ENCODE measurements at places on chromosomes 3 and 15.

- no peak for DNase-seq
Measured at GRCh38 chr3:32004113-32004765, 22.7 kb downstream of the ZNF860 start.

DNA sequence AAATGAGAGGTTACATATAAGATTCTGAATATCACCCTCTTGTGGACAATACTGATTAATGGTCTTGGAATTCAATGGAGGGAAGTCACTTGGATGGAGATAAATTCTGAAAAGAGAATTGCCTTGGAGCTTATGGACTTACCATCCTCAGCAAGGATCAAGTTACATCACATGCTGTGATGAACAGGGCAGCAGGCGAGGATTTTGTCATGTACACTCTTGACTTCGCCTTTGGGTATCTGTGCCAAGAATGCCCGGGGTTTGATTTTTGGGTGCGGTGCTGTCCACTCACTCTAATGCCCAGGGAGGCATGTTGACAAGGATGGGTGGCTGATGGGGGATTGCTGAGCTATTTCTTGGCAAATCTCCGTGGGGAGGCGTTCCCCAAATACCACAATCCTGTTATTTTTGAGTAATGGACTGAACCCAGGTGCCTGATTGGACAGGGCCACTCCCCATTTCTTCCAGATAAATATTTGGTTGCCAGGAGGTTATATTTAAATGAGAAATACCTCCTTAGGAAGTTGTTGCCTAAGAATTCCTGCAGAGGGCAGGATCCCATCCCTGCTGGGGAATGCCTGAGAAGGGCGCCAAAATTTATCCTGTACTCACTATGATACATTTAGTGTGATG, 96.3 kb downstream of the TPRG1 start:
- DNase-seq: no peak

DNA sequence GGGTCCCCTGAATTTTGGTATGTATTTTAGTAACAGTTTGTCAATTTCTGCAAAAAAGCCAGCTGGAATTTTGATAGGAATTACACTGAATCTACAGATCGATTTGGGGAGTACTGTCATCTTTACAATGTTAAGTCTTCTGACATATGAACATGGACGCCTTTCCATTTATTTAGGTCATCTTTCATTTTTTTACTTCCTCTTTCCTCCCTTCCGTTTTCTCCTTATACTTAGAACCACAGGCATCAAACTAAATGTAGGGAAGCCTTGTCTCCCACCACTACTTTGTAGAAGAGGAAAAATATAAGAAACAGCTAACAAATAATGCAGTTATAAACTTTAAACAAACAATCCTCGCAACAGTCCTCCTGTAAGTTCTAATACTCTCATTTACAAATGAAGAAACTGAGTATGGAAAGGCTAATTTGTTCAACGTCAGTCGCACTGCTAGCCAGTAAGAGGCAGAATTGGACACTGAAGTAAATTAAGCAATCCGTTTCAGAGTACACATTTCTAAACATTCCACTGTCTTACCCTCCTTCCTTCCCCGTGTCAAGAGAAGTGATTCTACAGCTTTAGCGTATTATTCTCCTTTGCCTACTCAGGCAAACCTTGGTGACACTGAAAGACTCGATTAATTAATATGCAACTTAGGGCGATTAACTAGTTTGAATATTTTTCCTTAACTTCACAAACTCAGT, 25.6 kb downstream of the RHOA start:
- no peak for DNase-seq

DNA sequence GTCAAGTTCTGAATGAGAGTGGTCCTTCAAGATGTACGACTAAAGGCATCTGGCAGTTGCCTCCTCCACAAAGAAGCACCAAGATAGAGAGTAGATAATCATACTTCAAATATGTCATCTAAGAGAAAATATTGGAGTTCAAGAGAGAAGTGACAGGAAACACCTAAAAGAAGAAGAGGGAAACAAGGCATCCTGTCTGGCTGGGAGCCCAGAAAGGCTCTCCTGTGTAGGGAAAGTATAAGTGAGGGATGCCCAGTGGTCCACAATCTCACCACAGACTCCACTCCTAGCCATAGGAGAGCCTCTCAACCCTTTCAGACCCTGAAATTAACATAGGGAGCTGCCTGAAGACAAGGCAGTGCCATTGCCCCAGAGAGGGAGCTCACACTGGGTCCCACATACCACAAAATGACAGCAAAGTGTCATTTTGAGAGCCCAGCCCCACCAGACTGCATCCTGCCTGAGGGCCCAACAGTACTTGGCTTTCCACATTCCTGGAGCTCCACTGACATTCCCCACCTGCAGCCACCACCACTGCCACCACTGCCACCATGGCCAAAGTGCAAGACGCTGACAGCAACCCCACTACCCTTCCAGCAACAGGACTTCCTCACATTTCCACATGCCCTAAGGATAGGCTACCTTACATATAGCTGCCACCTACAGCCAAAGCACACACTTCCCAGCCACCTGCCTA, 210.6 kb downstream of the ATP8B4 start:
- DNase-seq: no peak

Measured in central memory CD4-positive, alpha-beta T cell (primary cell).